ENCODE measurements at places on chromosomes 5 and 9.

DNA sequence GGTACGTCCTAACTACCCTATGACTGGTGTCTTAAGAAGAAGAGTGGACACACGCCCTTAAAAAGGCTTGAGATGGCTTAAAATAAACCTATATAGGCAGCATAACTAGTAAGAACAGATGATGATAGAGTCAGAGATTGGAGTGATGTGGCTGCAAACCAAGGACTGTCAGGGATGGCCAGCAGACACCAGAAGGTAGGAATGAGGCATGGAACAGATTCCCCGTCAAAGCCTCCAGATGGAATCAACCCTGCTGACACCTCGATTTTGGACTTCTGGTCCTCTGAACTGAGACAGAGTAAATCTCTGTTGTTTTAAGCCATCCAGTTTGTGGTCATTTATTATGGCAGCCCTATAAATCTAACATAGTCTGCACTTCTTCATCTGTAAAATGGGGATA, 7.4 kb downstream of the TMOD1 start:
- no peak for DNase-seq

GRCh38 chr5:152551061-152551460, 146.0 kb upstream of the NMUR2 start:
- DNase-seq: no peak

DNA sequence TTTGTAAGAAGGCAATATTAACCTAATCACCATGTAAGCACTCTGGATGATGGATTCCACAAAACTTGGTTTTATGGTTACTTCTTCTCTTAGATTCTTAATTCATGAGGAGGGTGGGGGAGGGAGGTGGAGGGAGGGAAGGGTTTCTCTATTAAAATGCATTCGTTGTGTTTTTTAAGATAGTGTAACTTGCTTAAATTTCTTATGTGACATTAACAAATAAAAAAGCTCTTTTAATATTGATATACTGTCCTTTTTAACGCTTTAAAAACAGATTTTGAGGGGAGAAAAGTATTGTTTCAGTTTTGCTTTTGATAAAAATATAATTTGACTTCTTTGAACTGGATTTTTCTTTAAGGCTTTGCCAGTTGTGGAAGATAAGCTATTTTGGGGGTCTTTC, 59.8 kb downstream of the LMNB1 start:
- no peak for DNase-seq

- DNase-seq: no peak
Measured at GRCh38 chr9:93567271-93567959, 9.0 kb upstream of the PHF2 start.

All from activated naive CD4-positive, alpha-beta T cell treated with anti-CD3 and anti-CD28 coated beads, Interleukin-2, amount 50 U/mL, for 72 hours (primary cell).